Stimulated activated CD4-positive, alpha-beta T cell treated with anti-CD3 and anti-CD28 coated beads, Interleukin-1b, Interleukin-23, amount 100 ng/mL, for 1 hour (primary cell): ENCODE measurements at places on chromosomes 3 and 15.

- DNase-seq = no peak
These were observed 141.9 kb upstream of the CCDC54 start for GRCh38 chr3:107235193-107235927.

GRCh38 chr3:170813266-170813665 is 56.7 kb downstream of the RPL22L1 start:
- DNase-seq = no peak

- no peak for DNase-seq
These were observed 9.2 kb downstream of the CXCR6 start for GRCh38 chr3:45952456-45952855.

DNA sequence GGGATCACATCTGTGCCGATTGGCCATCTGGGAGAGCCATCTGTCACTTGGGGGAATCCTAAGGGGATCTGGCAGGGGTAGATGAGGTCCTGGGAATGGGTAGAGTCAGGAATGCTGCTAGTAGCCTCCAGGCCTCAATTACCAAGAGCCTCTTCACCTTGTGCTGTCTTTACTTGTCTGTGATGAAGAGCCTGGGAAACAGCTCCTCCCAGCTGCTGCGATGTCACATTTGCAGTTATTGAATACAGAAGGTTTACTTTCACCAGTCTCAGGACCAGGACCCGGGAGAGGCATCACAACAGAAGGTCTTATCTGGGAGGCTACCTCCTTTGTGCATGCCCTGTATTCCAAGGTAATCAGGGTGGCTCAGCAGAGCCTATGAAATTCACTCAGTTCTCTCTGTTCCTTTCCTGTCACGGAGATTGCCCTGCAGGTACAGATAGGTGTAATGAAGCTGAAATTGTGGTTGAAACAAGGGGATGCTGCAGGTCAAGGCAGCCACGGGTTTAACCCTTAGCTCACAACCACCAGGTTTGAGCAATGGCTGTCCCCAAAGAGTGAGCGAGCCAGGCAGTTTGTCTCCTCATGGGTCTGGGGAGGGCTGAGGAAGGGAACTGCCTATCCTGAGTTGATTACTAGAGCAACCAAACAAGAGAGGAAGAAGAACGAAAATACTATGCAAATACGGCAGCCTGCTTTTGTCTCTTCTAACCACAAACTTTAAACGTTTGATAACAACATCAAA is 298.9 kb upstream of the RORA start:
- no peak for DNase-seq

DNA sequence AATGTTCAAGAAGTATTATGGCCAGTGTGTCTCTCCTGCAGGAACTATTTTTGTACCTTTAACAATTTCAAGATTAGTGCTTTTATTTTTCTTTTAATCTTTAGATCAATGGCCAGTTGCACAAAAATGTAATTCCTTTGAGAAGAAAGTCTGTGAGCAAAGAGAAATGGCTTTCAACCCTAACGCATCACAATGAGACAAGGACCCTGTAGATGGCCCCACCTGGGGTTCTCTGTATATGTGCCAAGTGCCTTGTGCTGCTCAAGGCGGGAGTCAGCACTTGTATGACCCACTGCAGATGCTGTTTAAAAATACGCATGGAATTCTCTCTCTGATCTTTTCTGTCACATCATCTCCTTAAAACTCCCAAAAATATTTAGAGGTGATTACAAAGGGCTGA is 453.4 kb downstream of the OCA2 start:
- DNase-seq = no peak

- DNase-seq = no peak
These were observed 26.9 kb downstream of the NEK10 start for GRCh38 chr3:27342267-27342666.

DNA sequence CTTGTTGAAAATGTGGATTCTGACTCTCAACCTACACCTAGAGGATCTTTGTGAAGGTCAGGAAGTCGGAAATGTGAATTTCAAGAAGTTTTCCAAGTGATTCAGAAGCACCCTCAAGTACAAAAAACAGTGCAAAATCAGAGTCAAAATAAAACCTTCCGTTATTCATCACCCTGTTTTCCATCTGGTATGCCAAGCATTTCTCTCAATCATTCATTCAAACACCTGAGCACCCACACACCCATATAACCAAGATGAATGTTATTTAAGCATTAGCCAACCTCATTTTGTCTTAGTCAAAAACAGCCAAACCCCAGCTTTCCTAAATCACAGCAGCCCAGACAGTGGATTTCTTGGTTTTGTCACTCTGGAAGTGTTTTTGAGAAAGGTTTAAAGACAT is 91.1 kb downstream of the OSBPL10 start:
- no peak for DNase-seq

- no peak for DNase-seq
These were observed 41.4 kb downstream of the SCAPER start for GRCh38 chr15:76863693-76864092.

DNA sequence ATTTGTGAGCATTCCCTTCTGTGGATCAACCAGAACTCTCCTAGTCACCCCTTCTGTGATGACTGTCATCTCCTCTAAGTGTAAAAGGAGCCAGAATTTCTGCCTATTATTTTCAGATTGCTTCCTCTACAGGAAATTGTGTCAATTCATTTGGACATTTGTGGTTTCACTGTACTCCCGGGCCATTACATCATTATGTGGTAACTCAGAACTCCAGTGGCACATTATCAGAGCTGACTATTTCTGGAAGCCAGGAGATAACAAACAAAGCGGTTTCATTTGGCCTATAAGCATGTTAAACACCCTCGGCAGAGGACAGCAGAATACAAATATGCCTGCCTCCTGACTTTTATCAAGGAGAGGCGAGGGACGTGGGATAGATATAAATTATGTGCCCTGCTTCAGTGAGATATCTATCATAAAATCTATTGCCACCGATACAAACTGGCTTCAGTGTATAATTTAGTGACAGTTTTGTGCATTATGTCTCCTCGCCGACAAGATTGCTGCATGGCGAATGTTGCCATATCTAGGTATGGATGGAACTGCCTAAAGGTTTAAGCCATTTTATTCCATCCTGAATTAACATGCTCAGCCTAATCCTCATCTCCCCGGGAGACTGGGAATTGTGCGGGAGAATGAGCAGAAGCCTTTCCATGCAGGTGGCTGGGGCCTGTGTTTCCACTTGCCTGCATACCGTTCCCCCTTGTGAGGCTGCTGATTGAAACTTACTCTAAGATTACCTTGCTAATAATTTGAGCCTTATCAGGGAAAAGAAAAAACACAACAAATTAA is 193.4 kb upstream of the SEMA6D start:
- DNase-seq = no peak

GRCh38 chr15:74789171-74789631 is 7.3 kb downstream of the CSK start:
- no peak for DNase-seq
